Upper lobe of left lung (tissue), 6 donors: ENCODE measurements at places on chromosomes 5 and 9.

DNA sequence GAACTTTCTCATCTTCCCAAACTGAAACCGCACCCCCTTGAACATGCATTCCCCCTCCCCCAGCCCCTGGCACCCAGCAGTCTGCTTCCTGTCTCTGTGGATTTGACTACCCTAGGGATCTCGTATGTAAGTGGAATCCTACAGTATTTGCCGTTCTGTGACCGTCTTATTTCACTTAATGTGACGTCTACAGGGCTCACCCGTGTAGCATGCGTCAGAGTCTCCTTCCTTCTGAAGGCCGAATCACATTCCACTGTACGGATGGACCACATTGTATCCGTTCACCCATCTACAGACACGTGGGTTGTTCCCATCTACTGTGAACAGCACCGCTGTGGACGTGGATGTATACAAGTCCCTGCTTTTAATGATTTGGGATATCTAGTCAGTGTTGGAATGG, 4.5 kb downstream of the PRRX2 start:
- no peak for DNase-seq

- no peak for DNase-seq
Observed at GRCh38 chr9:119284118-119284517, 85.1 kb downstream of the BRINP1 start.

GRCh38 chr5:88142886-88143692, 125.6 kb downstream of the TMEM161B start:
- no peak for DNase-seq

DNA sequence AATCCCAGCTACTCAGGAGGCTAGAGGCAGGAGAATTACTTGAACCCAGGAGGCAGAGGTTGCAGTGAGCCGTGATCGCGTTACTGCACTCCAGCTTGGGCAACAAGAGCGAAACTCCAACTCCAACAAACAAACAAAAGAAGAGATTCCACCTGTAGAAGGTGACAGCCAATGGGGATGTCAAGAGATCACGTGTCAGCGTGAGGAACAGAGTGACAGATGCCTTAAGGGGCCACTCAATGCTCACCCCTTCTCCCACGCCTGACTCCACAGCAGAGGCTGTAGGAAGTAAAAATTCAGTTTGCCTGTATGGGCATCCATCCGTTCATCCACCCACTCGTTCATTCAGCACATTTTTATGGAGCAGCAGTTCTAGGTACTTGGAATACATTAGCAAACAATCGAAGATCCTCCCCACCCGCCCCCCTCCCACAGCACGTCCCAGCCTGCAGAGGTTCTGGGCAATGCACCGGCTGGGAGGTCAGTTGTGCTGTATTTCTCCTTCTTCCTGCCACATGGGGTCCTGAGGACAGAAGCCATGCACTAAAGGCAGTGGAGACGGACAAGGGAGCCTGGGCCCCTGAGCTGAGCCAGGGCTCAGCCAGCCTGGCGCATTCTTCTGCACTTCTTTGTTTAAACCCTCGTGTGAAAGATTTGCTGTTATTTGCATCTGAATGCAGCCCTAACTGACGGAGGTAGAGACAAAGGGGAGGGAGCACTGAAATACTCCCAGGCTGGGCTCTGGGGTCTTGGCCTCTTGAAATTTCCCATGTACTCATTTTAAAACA, 11.3 kb upstream of the RNF130 start:
- no peak for DNase-seq

GRCh38 chr9:138069731-138070456, 192.3 kb downstream of the CACNA1B start:
- peak; percentile 13 for DNase-seq

GRCh38 chr5:34042321-34042720, 692 bp downstream of the C1QTNF3 start:
- DNase-seq, result peak; percentile 55

DNA sequence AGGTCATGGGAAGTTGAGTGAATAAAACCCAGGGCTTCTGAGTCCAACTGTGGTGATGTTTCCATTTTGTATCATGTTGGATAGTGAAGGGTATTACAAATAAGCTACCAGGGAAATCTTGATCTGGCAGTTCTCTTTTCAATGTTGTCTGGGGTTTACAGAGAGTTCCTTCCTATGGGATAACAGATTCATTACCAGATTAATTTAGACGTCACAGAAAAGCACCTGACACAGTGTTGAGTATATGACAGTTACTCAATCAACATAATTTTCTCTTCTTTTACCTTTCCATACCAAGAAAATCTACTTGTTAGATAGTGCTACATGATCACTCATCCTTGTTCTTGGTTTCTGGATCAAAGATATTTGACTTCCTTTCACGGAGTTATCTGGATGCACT, 270.9 kb downstream of the ACTL7B start:
- no peak for DNase-seq

- DNase-seq, result no peak
Observed at GRCh38 chr9:4306066-4306776, 6.4 kb upstream of the GLIS3 start.

GRCh38 chr9:99140685-99141314, 35.9 kb downstream of the TGFBR1 start:
- no peak for DNase-seq

- no peak for DNase-seq
Observed at GRCh38 chr9:92605224-92605623, 64.7 kb downstream of the IPPK start.

DNA sequence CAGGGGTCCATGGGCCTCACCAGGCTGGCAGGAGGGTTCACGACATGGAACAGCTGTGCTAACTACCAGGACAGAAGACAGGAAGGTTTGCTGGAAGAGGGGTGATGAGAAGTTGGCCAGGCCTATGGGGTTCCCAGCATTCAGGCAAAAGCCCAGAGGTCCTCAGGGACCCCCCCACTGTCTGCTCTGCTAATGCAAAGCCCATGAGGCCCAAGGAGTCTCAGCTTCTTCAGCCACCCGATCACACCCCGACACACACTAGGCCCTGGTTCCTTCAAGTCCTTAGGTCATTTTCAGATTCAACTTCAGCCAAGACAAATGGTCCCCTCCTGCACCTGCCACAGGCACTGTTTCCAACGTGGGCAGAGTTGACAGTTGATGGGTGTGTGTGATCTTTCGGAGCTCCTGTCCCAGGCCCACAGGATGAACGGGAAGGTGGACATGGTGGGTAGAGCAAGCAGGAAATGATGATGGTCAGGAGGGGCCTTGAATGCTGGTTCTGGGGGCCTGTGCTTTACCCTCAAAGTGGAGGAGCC, 20.4 kb downstream of the ADAMTS2 start:
- no peak for DNase-seq

DNA sequence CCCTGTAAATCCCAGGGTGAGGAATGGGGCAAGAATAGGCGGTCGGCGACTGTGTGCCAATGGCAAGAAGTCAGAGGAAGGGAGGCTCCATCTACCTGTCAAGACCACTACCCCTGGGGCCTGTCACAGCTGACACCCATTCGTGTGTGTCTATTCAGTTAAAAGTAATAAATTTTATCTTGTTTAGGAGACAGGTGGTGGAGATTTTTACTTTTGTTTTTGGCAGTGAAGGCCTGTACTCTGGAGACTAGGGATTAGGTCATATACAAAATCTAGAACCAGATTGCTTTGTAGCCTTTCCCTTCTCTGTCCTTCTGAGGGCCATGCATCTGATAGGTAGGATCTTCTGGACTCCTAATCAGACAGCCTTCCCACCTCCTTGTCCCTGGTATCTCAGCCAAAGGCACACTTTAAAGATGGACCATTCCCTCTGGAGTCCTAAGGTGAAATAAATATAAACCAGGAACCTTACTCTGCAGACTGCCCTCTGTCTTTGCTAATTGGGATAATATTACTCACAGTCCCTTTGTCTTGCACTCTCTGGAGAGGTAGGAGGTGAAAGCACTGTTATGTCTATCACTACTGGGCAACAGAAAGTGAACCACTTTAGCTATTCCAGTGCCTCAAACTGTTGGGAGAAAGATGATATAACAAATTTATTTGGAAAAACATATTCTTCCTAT, 213.2 kb upstream of the ACTBL2 start:
- DNase-seq, result no peak

- no peak for DNase-seq
Observed at GRCh38 chr5:135476615-135477581, 24.7 kb upstream of the TIFAB start.

GRCh38 chr9:83920469-83920926, 734 bp downstream of the KIF27 start:
- peak; percentile 76 for DNase-seq

DNA sequence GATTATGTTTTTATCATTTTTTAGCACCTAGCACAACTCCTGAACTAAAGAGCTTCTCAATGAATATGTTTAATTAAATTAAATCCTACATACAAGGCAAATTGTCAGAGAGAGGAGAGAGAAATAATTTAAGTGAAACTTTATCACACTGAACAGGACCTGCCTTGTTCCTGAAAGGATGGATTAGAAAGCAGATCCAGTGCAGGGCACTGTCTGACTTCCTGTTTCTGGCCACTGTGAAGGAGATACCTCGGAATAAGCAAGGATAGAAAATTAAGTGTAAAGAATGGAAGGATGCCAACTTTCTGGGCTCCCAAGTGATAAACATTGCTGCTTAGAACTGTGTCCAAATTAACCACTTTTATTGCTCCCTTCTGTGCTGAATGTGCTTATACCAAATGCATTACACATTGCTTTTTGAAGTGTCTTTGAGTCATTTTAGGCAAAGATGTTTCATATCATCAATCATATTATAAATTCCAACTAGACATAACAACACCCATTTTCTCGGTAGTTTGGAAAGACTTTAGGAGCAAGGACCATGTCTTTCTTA, 89.1 kb upstream of the SPDL1 start:
- DNase-seq, result no peak

GRCh38 chr9:130431536-130432303, 13.0 kb upstream of the ASS1 start:
- no peak for DNase-seq

DNA sequence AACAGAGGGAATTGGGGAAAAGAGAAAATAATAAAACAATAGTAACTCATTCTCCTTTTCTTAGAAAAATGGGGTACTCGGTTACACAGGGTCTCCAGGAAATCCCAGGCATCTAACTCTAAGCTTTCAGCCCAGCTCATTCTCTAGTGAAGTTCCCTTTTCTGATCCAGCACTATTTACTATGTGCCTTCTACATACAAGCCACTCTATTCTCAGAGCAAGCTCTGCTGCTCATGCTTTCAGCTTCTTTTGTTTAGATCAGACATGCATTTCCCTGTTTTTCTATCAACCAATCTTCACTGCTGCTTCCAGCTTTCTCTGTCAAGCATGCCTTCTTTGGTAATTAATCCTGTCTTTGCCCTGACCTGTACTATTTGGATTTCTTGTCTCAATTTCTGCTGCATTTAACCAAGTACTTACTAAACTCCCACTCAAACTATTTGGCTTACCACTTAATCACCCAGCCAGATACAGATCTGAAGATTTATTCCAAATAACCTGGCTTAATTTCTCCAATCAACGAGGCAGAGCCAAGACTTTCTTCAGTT, 25.3 kb downstream of the OSMR start:
- DNase-seq, result no peak

- DNase-seq, result no peak
Observed at GRCh38 chr9:18296702-18297055, 177.3 kb upstream of the ADAMTSL1 start.

- DNase-seq, result peak; percentile 81
Observed at GRCh38 chr5:1144638-1145396, 33.0 kb upstream of the SLC12A7 start.

DNA sequence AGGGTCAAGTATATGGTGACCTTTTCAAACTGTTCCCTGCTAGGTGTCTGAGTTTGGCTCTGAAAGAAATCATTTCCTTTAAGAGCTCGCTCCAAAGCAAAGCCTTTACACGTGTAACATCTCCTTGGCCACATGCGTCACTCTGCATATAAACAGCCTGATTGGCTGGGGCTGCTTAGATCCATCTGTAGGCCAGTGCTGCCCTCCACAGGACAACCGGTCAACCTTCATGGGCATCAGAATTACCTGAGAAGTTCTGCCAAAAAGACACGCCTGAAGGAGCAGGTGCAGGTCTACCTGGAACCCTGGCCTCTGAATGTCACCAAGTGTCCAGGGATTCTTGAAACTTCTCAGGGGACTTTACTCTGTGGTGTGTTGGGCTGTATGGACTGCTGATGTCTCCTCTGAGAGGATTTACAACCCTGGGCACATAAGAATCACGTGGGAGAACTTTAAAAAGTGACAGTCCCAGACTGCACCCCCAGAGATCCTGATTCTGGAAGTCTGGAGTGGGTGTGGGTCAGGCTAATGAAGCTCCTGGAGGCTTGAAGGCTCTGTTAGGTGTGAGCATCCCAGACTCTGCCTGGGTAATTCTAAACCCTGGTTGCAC, 497.6 kb downstream of the GADD45G start:
- DNase-seq, result no peak

DNA sequence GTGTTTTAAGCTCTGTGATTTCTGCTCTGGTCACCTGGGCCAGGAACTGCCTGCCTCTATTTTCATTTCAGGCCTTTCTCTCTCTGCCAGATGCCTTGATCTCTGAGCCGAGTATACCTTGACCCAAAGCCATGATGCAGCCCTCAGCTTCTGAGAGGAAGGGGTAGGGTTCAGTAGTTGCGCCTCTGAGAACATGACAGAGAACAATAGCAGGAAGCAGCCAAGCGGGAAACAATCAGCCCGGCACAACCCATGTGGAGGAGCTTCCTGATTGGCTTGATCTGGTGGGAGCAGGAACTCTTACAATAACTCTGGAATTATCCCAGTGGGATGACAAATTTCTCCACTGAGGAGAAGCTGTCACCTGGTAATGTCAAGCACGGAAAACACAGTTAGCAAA, 127.4 kb downstream of the PALM2AKAP2 start:
- DNase-seq, result no peak

DNA sequence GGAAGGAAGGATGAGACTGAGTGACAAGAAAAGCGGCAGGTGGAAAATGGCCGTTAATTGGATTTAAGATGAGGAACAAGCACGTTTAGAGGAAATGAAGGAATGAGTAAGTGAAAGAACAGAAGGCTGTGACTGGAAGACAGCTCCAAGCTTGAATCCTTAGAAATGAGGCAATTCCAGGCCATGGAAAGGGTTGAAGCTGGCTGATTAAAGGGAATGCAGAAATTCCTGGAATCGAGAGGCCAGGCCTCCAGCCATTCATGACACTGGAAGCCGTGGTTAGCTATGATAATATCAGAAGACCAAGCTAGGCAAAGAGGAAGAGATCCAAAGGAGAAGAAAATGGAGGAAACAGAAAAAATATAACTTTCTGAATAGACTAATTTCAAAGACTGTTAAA, 84.2 kb downstream of the ARL15 start:
- no peak for DNase-seq

GRCh38 chr5:128216860-128217531, 133.4 kb downstream of the SLC12A2 start:
- DNase-seq, result no peak

- no peak for DNase-seq
Observed at GRCh38 chr9:113919382-113919781, 43.3 kb downstream of the ZNF618 start.

- DNase-seq, result peak; percentile 78
Observed at GRCh38 chr5:81233080-81233634, at the start of gene CKMT2. TSS of gene CKMT2 (plus strand) at chr5:81233322. CDS start at chr5:81251133, 17,811 bp downstream.
